Esophagus mucosa (tissue), 1 donor: ENCODE measurements at places on chromosomes 12 and 14. TPM values are rescaled to one million over a fixed set of nuclear protein-coding genes. Genes with fewer than 3 reads are reported as not detected.

Gene TAS2R8
- total RNA-seq: not detected

Gene CTSG
- total RNA-seq: not detected

- ATAC-seq: peak; percentile 94
These were observed 67.0 kb downstream of the PRKCH start for GRCh38 chr14:61388173-61388975.

DNA sequence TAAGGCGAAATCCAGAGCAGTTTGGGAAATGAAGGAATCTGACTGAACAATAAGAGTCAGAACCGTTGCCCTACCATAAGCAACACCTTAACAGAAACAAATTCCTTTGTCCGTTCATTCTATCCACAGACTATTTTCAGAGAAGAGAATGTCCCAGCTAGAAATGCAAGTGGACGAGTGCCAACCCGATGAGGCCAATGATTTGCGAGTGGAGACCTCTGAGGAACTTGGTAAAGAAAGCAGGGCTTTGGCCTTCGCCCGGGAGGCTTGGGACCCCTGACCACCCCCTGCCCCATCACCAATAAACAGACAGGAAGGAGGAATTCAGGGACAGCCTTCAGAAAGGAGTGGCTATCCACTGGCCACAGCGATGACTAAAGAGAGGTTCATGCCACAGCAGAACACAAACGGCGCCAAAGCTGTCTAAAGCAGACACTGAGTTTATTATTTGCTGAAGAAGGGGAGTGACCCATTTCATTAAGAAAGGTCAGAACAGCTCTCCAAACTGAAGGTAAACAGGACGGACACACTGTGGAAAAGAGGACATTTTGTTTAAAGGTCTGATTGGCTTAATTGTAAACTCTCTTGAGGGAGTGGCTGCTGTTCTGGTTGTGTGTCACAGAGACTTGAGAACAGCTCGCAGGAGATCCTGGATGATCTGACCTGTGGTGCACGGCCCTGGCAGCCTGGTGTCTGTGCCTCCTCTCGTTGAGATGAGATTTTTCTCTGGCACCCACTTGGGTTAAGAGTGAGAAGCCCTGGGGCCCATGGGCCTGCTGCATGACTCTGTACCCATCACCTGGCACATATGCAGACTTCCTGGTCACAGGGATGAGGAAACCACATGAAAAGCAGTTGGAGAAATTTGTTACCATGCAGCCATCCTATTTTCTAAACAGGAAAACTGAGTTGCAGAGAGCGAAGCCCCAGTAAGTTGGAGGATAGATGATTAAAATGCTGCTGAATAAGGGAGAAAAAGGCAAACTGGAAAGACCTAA, 142.0 kb upstream of the PZP start:
- no peak for ATAC-seq

GRCh38 chr12:121237415-121237814, 27.5 kb downstream of the P2RX4 start:
- no peak for ATAC-seq
